ENCODE measurements at places on chromosomes 2 and 18. TPM values are rescaled to one million over a fixed set of nuclear protein-coding genes. Genes with fewer than 3 reads are reported as not detected.

The VIL1 gene
- not detected for total RNA-seq

The SLC20A1 gene
- total RNA-seq, result 70.8 TPM

The CD302 gene
- total RNA-seq, result 0.20 TPM

The COPS8 gene
- total RNA-seq, result 54.7 TPM

The WDR75 gene
- 29.8 TPM for total RNA-seq

The NT5C1B gene
- not detected for total RNA-seq

The C2orf74 gene
- total RNA-seq, result 9.7 TPM

The CCL20 gene
- 3.4 TPM for total RNA-seq

The PMAIP1 gene
- 52.6 TPM for total RNA-seq

The KDSR gene
- 90.1 TPM for total RNA-seq

The STPG4 gene
- 0.55 TPM for total RNA-seq

The CIB4 gene
- not detected for total RNA-seq

The ARHGEF4 gene
- total RNA-seq, result 0.80 TPM

- DNase-seq, result no peak
Observed at GRCh38 chr2:191899410-191899809, 52.5 kb upstream of the CAVIN2 start.

GRCh38 chr2:157182834-157183396 is 74.6 kb upstream of the GALNT5 start:
- no peak for DNase-seq

GRCh38 chr2:241595600-241596140 is 37.1 kb downstream of the BOK start:
- DNase-seq, result no peak

DNA sequence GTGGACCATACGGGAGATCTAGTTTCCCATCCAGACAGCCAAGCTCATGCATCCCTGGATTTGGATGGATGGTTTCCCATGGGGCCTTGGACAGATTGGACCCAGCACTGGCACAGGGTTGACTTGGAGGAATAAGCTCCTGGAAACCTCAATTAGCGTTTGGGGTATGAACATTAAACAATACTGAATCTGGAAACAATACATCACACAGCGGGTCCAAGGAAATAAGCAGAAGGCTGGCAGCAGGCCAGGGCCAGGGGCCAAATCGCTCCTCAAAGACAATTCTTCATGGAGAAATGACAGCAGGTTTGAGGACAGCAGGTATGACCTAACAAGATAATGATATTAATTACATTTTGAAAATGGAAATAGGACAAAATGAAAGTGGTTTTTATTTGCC is 540.6 kb downstream of the RIT2 start:
- no peak for DNase-seq

DNA sequence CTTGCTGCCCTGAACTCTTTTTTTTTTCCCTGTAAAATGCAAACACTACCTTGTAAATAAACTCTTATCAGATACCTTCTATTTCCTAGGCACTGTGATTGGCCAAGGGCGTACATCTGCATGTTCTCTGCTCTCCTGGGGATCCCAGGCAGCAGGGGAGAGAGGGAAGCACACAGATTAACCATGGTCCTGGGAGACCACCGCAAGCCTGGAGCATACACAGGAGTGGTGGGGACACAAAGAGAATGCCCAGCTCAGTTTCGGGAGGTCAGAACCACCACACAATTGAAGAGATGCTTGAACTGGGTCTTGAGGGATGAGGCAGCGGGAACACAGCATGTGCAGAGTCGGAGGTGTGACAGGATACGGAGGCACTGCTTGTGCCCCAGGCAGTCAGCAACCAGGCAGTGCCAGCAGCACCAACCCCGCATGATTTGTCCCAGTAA is 2.1 kb downstream of the GREB1 start:
- no peak for DNase-seq

DNA sequence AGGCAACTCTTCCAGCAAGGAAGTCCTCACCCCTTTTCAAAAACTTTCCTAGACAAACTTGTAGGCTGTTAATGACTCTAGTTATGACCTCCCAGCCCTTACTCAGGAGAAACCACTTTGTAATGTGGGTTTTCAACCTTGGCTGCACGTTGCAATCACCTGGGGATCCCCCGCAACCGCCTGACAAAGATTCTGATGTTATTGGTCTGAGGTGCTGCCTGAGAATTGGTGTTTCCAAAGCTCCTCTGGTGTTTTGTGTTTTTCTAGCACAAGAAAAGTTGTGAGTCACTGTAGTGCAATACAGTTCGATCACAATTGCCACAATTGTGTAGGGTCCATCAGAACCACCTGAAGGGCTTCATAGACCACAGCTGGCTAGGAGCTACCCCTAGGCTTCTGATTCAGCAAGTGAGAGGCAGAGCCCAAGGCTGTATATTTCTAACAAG is 121.6 kb downstream of the SP100 start:
- no peak for DNase-seq

- DNase-seq, result no peak
Observed at GRCh38 chr2:109258905-109259540, 130.0 kb downstream of the SH3RF3 start.

- no peak for DNase-seq
Observed at GRCh38 chr2:54040685-54041084, 69.9 kb upstream of the PSME4 start.

GRCh38 chr18:3615374-3615985 is 165.5 kb downstream of the TGIF1 start:
- DNase-seq, result no peak

- DNase-seq, result no peak
Observed at GRCh38 chr2:100887713-100888495, 68.0 kb downstream of the NPAS2 start.

- no peak for DNase-seq
Observed at GRCh38 chr2:232273903-232274643, 104.5 kb upstream of the ALPP start.

GRCh38 chr2:241179899-241180298 is 8.6 kb upstream of the ANO7 start:
- no peak for DNase-seq

- no peak for DNase-seq
Observed at GRCh38 chr18:74184875-74185274, 36.6 kb downstream of the TIMM21 start.

GRCh38 chr2:59744436-59744835 is 809.0 kb downstream of the BCL11A start:
- DNase-seq, result no peak

- DNase-seq, result no peak
Observed at GRCh38 chr2:159262226-159262625, 24.3 kb downstream of the WDSUB1 start.

- peak; percentile 82 for DNase-seq
Observed at GRCh38 chr2:2613279-2614199, 282.5 kb upstream of the MYT1L start.

GRCh38 chr18:44627280-44627679 is 53.4 kb upstream of the SETBP1 start:
- DNase-seq, result no peak

DNA sequence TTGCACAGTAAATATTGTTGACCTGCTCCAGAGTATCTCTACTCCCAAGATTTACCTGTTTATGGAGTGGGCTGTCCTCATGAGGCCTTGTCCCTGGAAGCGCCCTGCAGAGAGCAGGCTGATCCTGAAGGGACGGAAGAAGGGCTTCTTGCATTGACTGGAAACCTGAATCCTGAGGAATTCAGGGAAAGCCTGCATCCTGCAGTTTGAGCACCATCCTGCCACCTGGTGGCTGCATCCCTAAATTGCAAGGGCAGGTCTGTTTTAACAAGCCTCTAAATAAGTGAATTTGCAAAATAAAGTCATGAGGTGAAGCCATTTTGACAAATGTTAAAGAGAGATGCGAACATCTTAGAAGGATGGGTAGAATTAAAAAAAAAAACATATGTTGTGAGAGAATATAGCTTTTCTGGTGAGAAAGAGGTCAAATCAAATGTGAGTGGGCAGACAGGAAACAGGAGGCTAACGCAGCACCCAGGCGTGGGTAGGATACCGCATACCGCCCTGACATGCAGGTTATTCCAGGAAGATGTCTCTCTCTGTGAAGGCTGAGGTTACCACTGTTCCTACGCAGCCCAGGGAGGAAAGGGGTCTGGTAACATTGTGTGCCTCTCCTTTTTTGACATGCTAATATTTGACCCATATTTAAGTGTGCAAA is 754.9 kb downstream of the RNF144A start:
- DNase-seq, result peak; percentile 35

DNA sequence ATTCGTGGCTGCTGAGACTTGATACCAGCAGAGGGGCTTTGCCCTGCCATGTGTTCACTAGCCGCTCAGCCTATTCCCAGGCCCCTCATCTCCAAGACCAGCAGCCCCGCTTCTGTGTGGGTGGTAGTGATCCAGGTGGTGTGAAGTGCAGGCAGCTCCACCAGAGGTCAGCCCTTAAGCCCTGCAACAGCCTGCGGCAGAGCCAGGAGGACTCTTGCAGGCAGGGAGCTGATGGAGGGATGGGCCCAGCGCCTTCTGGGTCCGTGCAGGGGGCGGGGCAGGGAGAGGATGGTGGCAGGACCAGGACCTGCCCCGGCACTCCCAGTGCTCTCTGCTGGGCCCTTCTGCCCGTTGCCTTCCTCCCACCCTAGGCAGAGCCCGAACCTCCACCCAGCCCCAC is 162.0 kb downstream of the SH3BP4 start:
- DNase-seq, result no peak

- no peak for DNase-seq
Observed at GRCh38 chr2:206805887-206806607, 40.6 kb downstream of the FASTKD2 start.

- peak; percentile 25 for DNase-seq
Observed at GRCh38 chr2:227163998-227164762, at the start of the genes COL4A3 and COL4A4. TSS of gene COL4A3 (plus strand) at chr2:227164624. CDS start at chr2:227164727, 103 bp downstream. TSS of gene COL4A4 (minus strand) at chr2:227164205. CDS start at chr2:227147483, 16,722 bp downstream.

DNA sequence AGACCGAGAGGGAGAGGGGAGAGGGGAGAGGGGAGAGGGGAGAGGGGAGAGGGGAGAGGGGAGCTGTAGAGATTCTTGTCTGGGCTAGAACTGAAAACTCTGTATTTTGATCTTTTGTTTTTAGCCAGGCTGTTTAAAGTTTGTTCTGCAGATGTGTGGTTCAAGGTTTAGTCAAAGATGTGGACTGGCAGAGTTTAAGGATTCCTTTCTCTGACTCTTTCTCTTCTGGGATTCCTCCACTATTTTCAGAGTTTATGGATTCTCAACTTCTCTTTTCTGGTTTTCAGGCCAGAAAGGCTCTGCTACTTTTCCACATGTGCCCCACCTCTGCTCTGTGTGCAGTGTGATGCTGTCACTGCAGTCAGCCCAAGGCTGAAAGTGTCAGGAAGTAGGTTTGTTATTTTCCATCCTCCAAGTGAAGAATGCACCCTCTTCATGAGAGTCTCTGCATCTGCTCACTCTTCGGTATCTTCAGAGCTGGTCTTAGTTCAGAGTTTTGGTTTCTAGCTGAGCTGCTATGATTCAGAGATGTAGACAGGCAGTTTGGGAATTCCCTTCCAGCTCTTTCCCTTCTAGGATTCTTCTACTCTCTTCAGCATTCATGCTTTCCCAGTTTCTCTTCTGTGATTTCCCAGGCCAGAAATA is 130.9 kb upstream of the SMAD7 start:
- no peak for DNase-seq

GRCh38 chr2:6929196-6929819 is 12.1 kb downstream of the RNF144A start:
- DNase-seq, result no peak

DNA sequence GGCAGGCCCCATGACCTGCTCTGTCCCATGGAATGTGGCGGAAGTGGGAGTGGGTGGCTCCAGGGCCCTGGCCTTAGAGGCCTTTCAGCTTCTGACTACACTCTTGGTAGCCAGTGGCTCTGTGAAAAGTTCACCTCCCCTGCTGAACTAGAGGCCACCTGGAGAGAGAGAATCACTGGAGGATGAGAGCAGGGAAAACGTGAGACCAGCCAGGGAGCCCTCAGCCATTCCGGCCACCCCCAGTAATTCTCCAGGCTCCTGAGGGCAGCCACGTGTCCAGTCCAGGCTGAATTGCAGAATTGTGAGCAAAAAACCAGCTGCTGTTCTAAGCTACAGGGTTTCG is 10.5 kb downstream of the COLEC12 start:
- DNase-seq, result no peak

GRCh38 chr2:189580658-189581353 is at the start of gene SLC40A1:
TSS of gene SLC40A1 (minus strand) at chr2:189580786. CDS start at chr2:189580460, 326 bp downstream.
- peak; percentile 71 for DNase-seq

GRCh38 chr2:204574486-204574885 is 29.2 kb downstream of the PARD3B start:
- no peak for DNase-seq

DNA sequence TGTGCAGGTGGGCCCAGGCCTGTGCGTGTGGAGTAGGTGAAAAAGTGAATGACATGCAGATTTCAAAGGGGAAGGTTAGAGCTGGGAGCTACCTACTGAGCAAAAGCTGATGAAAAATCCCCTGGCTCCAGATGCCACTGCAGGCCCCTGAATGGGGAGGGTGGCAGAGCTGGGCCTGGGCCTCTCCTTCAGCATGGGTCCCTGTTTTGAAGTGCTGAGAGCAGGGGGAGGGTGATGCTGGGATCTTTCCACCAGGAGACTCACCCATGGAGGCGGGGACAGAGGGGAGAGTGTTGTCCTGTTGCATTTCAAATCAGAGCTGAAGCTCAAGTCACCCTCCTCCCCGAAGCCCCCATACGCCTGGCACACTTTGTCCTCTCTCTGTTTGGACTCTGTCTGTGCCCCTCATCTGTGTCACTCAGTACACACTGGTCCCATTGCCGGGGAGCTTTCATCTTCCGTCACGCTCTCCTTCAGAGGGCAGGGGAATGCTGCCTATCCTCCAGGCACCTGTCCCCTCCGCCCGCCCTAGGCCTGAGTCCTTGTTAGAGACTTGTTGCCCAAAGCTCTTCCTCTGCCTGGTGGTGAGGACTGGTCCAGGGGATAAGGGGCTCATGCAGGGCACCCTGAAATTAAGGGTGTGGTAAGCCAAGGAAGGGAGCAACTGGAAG is 206.6 kb downstream of the HAUS1 start:
- DNase-seq, result peak; percentile 43

DNA sequence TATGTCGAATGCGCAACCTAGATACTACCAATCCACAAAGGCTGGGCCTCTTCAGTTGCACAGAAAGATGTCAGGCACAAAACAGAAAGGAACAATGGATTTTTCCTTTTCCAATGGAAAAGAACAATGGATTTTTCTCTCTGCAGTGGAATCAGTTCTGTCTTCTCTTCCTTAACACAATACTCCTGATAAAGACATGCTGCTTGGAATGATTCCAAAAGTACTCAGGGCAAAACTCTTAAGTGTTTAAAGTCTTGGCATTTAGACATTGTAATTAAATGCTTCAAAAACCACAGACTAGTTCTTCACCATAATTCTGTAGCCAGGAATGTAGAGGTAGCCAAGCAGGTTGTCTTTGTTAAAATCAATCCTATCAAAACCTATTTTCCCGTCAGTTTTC is 46.7 kb upstream of the FLACC1 start:
- DNase-seq, result no peak

DNA sequence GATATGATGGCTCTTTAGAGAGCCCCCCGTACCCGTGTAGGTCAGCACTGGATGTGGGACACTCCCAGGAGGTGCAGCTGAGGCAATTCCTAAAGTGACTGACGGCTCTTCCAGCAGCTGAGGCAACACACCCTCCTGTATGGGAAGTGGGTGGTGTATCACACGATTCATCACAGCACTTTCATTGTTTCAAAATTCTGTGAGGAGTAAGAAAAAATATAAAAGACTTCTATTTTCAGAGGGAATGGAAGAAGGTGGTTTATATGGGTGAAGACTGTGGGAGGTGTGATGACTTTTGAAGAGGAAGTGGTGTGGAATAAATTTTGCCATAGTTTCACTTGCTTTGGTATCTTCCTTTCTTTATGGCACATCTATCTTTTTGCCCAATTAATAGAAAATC is 22.3 kb downstream of the QPCT start:
- no peak for DNase-seq
